ENCODE measurements at places on chromosomes 7 and 10. TPM values are rescaled to one million over a fixed set of nuclear protein-coding genes. Genes with fewer than 3 reads are reported as not detected.

HTRA1 gene
- 87.1 TPM for total RNA-seq

BICC1 gene
- total RNA-seq, result 20.4 TPM

MYOZ1 gene
- 0.50 TPM for total RNA-seq

SMO gene
- 46.2 TPM for total RNA-seq

FKBP6 gene
- 0.12 TPM for total RNA-seq

GHITM gene
- total RNA-seq, result 273 TPM

PDZD7 gene
- 6.0 TPM for total RNA-seq

DLX5 gene
- total RNA-seq, result 5.0 TPM

TMEM176A gene
- 202 TPM for total RNA-seq

CNNM1 gene
- 3.8 TPM for total RNA-seq

ZNF804B gene
- total RNA-seq, result not detected

Measured in hepatocyte (in vitro differentiated cells).